Stimulated activated CD4-positive, alpha-beta T cell treated with anti-CD3 and anti-CD28 coated beads, Interleukin-1b, Interleukin-23, amount 100 ng/mL, for 1 hour (primary cell): ENCODE measurements at places on chromosomes 7 and 10.

GRCh38 chr7:90191648-90192047 is 19.9 kb upstream of the STEAP2 start:
- no peak for DNase-seq

- DNase-seq = no peak
These were observed 173.3 kb downstream of the LCOR start for GRCh38 chr10:97005349-97005748.

- DNase-seq = no peak
These were observed 14.5 kb downstream of the BAZ1B start for GRCh38 chr7:73507556-73507955.

- DNase-seq = no peak
These were observed 39.4 kb upstream of the CXCL12 start for GRCh38 chr10:44424298-44424697.

DNA sequence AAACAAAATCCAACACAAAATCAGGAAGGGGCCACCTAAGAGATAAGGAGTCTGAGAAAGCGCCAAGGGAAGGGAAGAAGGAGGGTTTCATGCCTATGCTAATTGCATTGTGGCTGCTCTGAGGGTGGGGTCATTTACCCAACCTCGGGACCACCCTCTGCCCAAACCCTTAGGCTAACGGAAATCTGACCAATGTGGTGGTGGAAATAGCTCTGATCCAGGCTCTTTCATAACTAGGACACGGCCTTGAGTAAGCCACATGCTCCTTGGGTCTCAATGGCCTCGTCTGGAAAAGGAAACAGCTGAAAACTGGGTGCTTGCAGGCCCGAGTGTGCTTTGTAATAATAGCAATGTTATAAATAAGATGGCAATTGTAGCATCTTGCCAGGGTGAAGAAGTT is 14.9 kb upstream of the SRGN start:
- no peak for DNase-seq

- no peak for DNase-seq
These were observed 102.5 kb downstream of the TRIL start for GRCh38 chr7:28855538-28856217.

DNA sequence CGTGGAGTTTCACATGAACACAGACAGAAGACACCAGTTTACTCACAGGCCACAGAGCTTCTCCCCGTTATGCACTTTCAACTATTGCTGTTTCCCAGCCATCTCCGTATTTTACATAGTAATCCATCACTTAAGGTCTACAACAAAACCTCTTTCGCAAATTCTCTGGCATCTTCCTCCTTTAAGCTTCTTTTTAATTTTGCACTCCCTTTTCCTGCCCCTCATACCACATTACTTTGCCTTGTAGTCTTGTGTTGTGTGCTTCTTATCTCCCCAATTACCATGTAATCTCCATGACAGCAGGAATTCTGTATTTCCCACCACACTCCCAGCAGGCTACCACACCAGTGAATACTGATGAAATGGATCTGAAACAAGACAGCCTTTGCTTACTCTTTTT is 87.3 kb downstream of the ODAD2 start:
- DNase-seq = no peak

DNA sequence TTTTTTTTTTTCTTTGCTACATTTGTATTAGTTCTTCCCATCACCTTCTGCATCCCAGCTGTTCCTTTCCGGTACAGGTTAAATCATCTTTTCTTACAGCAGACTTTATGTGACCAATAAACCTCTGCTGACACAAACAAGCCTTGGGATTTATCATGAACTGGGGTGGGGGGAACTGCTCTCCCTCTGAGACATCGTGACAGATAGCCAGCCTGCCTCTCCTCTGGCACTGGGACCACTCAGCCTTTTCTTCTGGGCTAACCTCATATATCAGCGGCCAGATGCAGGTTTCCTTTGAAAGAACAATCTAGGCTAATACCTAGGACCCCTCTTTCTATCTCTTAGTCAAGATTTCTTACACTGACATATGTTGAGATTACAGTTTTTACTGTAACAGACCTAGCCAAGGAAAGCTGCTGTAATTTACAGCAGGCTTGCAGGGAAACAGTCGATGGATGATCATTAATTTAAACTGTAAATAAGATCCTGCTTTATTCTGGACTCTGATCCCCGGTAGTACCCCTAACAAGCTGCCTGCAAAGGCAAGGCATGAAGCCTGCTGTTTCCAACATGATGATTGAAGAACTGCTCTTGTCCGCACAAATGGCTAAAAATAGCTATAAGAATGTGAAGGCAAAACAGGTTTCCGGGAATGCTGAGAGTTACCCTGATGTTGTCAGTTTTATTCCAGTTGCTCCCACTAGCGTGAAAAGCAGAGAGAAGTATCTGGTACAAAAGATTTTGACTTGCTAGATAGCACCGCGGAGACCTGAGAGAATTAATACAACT is 338.7 kb downstream of the SORCS1 start:
- no peak for DNase-seq

GRCh38 chr10:104253106-104253505 is 1.6 kb upstream of the GSTO1 start:
- DNase-seq = no peak

- no peak for DNase-seq
These were observed 18.3 kb downstream of the FHIP2A start for GRCh38 chr10:114839901-114840300.

- no peak for DNase-seq
These were observed 102.1 kb downstream of the POLL start for GRCh38 chr10:101485681-101486554.

- DNase-seq = no peak
These were observed 60.7 kb downstream of the CD36 start for GRCh38 chr7:80699045-80699638.

- DNase-seq = no peak
These were observed 73.7 kb downstream of the PLPP4 start for GRCh38 chr10:120530699-120531098.

GRCh38 chr10:112507988-112508387 is 61.0 kb downstream of the VTI1A start:
- DNase-seq = no peak

GRCh38 chr7:32476816-32477648 is 13.1 kb downstream of the LSM5 start:
- no peak for DNase-seq

DNA sequence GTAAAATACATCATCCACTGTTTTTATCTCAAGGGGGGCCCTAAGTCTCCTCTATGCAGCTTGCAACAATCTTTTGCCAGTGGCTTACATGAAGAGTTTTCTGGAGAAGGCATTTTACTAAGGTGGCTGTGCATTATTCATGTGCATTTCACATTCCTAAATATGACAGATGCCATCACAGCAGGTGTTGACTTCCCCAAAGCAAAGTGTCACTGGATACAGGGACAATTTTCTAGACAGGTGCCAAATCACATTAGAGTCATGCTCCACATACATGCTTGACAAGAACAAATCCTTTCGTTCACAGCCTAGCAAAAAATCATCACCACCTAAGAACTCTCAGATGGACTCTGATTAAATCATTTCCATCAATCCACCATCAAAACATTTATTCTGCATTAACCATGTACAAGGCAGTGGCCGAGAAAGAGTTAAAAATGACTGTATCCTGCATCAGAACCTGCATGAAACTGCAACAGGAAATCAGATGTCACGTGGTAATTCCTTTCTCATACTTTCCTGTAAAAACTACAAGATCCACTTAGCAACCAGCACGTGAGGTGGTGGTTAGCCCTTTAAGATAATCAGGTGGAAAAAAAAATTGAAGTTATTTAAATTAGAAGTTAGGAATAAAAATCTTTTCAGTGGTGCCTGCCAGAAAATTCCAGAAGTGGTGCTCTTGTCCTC is 88.2 kb upstream of the AFAP1L2 start:
- DNase-seq = no peak

GRCh38 chr7:151770232-151770631 is 106.7 kb downstream of the PRKAG2 start:
- no peak for DNase-seq

DNA sequence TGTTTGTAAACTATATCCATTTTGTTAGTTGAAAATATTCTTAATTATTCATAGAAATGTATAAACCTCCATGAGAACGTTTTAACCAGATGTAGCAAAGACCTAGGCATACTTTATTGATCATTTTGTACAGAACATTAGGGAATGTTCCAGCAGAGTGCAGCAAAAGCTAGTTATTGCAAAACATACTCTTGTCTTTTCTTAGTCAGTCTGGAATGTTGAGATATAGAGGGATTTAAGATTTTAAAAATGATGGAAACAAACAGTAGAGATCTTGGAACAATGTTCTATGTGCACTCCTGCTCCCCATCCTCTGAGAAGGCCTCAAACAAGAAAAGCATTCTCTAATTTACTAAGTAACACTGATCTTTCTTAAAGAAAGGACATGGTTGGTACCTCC is 292.1 kb downstream of the BBS9 start:
- no peak for DNase-seq

- DNase-seq = no peak
These were observed 6.3 kb upstream of the CTBP2 start for GRCh38 chr10:125166658-125167057.

GRCh38 chr7:151012911-151013347 is 11.4 kb downstream of the ATG9B start:
- DNase-seq = no peak

- no peak for DNase-seq
These were observed 82.5 kb downstream of the SDHAF3 start for GRCh38 chr7:97200018-97200417.

DNA sequence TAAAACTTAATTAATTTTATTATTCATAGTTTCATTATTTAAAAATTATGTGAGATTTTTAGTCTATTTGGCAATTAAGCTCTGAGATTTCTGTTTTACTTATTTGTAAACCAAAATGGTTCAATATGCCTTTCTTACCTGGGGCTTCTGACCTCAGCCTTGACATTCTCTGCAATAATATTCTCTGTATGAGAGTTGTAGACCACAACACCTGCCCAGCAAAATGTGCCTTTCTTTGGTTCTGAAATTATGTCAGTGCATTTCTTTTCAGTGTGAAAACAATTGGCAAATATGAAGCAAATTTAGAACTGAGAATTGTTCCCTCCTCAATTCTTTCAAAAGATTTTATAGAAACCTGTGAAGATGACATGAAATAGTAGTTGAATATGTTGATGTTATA is 426.4 kb upstream of the FZD8 start:
- no peak for DNase-seq

DNA sequence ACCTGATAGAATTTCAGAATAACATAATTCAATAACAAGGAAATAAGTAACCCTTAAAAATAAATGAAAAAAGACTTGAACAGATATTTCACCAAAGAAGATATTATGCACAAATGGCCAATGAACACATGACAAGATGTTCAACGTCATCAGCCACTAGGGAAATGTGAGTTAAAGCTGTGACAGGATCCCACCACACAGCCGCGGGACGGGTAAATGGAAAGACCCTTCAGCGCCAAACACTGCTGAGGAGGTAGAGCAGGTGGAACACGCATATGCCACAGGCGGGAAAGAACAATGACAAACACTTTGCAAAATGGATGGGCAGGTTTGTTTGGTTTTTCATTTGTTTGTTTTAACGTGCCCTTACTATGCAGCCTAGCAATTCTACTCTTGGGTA is 86.1 kb upstream of the RNF32 start:
- no peak for DNase-seq

GRCh38 chr10:132648072-132648850 is 110.7 kb downstream of the INPP5A start:
- DNase-seq = no peak

DNA sequence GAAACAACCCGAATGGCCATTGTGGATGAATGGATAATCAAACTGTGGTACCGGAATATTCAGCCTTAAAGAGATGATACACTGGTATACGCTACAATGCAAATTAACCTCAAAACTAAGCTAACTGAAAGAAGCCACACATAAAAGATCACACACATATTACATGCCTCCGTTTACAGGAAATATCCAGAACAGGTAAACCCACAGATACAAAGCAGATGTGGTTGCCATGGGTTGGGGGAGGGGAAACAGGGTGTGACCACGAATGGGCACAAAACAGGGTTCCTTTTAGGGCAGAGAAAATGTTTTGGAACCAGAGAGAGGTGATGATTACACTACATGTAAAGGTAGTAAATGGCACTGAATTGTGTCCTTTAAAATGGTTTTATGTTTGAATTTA is 16.6 kb downstream of the ESYT2 start:
- no peak for DNase-seq

DNA sequence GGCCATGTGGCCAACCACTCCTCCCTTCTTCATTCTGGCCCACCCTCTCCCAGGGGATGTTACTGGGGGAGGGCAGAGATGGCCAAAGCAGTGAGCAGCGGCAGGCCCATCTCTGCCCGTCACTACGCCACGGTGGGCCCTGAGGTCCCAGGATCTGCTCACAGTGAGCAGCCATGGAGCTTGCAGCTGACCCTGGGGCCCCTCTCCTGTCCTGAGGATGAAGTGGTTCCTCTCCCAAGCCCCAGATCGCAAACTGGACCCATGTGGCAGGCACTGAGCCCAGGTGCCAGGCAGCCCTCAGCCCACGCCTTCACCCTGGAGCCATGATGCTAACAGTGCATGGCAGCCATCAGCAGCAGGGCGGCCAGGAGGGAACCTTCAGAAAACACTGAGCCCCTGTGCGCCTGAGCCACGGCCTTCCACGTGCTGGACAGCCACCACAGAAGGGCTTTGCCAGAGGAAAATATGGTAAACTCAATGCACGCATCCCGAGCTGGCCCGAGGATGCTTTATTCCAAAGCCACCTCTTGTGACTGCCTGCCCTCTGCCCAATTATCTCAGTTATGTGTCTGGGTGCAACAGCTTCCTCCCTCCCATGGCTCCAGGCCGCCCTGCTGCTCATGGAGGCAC is 485.7 kb downstream of the PTPRN2 start:
- DNase-seq = no peak

DNA sequence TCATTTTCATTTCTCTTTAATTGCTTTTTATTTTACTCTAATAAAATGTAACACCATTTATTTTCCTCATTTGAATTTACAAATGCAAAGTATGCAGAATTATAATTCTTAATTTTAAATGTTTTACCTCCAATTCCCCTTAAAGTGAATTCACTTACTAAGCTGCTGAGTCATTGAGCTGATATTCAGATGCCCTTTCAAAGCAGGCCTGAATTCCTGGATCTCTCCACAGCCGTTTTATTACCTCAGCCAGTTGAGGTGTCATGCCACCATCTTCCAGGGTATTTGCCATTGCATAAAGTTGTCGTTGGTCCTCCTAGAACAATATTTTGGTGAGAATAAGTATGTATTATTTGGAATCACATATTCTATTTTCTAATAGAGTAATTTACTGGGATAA is 33.2 kb downstream of the GNAT3 start:
- no peak for DNase-seq

DNA sequence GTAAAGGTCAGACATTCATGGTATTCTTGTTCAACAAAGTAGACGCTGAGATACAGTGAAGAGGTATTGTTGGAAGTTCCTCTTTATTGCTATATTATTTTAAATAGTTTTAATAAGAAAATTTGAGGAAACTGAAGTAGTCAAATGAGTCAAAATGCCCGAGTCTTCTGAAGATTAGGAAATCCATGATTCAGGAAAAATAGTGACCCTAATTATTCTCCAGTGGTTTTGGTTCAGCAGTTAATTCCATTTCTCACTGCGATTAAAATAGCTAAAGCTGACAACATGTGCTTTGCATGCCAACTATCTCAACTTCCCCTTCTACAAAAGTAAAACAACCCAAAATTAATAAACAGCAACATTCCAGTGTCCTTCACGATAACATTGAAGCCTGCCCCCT is 32.7 kb upstream of the PFKP start:
- DNase-seq = no peak

- DNase-seq = no peak
These were observed 12.7 kb upstream of the AGR2 start for GRCh38 chr7:16817536-16817935.
